ENCODE measurements at places on chromosomes 2 and 18.

DNA sequence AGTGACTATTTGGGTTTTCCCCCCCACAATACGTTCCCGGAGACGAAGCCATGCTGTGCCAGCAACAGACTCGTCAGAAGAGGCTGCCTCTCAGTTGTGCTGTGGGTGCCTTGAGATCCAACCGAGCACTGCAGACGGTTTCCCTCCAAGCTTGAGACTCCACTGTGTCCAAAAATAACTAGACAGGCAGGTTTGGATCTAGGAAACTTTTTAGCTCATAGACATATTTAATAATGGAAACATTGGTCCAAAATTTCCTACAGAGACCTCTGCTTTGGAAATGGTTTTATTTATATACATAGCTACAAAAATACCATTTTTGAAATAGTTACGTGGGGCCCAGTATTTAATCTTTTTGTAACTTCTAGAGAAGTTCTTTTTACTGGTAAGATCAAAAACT lies 63.1 kb upstream of the SPATS2L start:
- DNase-seq, result no peak

- DNase-seq, result no peak
Measured at GRCh38 chr18:64032312-64032711, 62.4 kb downstream of the SERPINB8 start.

DNA sequence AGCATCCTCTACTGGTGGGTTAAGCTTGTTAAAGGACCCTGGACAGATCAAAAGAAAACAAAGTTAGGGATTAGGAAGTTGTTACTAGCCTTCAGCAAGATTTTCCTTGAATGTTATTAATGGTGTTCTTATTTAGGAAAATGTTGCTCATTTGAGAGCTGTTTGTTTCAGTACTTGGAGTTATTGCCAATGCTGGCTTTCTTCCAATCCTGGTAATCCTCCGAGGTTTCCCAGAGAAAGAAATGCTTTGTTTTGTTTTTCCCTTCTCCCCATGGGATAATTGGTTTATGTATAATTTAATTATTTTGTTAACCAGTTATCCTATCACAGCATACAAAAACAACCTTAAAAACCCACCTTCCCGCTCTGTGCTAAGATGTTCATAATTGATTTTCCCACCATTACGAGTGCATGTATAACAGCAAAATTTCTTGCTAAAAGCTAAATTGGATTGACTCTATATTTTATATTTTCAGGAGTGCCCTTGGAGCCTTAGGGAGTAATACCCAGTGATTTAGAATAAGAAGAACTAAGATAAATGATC lies 79.8 kb downstream of the MGAT5 start:
- DNase-seq, result no peak

DNA sequence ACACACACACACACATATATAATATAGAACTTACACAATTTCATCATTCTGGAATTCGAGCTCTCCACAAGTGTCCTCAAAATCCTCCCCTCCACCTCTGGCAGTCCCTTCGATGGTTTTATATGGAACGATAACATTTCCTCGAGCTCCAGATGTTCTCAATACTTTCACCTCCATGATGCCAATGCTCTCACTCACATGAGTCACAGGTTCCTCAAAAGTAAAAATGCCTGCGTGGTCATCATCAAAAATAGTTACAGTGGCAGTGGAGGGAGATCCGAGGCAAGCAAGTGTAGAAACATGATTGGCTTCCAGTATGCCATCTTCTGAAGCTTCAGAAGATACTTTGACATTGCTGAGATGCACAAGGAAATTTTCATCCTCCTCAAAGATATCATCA lies 23.5 kb downstream of the SLC8A1 start:
- DNase-seq, result no peak

GRCh38 chr18:73621091-73621490 lies 526.5 kb downstream of the FBXO15 start:
- no peak for DNase-seq

- DNase-seq, result no peak
Measured at GRCh38 chr18:74012954-74013630, 134.5 kb downstream of the FBXO15 start.

GRCh38 chr2:216855605-216856004 lies 4.3 kb downstream of the TNP1 start:
- DNase-seq, result no peak

DNA sequence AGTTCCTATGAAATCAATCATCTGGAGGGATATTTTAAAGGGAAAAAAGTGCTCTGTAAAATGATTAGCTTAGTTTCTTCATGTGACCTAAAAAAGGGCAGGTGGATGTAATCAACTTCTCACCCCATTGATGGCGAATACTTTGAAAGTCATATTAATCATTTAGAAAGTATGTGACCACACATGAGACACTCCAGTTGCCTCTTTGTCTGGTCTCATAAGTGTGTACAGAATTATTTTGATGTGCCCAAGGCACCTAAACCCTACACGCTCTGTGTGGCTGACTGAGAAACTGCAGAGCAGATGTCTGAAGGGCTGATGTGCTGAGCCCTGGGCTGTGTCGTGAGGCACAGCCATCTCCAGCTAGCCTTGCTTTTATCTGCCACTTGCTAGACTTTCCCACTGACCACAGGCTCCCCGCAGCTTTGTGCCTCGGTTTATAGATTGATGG lies 26.9 kb downstream of the SGPP2 start:
- DNase-seq, result no peak

DNA sequence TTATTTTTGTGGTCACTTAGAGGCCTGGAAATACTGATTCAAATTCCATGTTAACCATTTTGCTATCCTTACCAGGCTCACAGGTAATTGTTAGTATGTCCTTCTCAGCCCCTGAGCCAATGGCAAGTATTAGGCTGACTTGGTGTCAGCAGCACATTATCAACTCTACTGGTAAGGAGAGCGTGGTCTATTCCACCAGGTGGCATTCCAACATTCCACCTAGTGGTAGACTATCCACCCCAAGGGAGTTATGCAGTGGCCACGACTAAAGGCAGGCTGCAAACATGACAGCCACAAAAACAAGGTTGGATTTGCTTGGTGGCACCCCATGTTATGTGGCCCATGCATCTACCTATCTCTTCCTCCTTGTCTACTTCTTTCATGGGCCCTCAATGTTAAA lies 31.8 kb upstream of the GCC2 start:
- no peak for DNase-seq

- DNase-seq, result no peak
Measured at GRCh38 chr2:17177088-17177487, 341.2 kb downstream of the RAD51AP2 start.

DNA sequence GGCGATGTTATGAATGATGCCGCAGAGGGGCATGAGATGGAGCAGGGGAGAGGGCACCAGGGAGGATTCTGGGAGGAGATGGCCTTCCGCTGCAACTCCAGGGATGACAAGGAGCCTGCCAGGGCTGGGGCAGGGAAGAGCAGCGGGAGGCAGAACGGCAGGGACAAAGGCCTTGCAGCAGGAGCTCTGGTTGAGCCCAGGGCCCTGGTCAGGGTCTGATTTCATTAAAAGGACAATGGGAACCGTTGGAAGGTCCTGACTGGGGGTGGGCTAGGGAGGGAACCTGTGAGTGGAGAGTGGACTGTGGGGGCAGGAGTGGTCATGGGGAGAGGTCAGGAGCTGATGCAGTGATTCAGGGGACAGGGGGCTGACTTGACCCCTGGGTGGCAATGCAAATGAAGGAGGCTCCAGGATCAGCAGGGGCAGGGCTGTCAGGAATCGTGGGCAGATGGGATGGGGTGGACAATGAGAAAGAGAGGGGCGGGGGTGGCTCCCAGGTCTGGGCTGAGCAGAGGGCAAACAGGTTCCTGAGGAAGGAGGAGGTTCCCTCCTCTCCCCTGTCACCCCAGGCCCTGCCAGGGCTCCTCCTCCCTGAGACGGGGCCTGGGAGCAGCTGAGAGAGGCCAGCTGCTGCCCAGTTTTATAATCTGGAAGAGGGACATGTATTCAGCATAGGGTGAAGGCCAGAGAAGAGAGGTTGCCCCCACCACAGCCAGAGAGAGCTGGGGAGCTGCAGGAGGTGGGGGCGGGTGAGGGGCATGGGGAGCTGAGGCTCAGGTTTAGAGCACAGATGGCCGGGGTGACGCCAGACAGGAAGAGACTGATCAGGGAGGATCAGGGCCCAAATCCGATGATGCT lies 7.3 kb upstream of the DUSP2 start:
- no peak for DNase-seq

GRCh38 chr2:128308284-128308731 lies 10.4 kb downstream of the HS6ST1 start:
- no peak for DNase-seq

GRCh38 chr2:171882089-171882769 lies 11.8 kb downstream of the SLC25A12 start:
- no peak for DNase-seq

- no peak for DNase-seq
Measured at GRCh38 chr18:74179623-74180199, 31.4 kb downstream of the TIMM21 start.

GRCh38 chr2:170843656-170844055 lies 27.0 kb downstream of the GAD1 start:
- no peak for DNase-seq

DNA sequence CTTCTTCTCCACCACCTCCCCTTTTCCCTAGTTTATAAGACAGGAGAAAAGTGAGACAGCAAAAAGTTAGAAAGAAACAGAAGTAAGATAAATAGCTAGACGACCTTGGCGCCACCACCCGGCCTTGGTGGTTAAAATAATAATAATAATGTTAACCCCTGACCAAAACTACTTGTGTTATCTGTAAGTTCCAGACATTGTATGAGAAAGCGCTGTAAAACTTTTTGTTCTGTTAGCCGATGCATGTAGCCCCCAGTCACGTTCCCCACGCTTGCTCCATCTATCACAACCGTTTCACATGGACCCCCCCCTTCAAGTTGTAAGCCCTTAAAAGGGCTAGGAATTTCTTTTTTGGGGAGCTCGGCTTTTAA lies 1.5 kb upstream of the BUB1 start:
- no peak for DNase-seq

DNA sequence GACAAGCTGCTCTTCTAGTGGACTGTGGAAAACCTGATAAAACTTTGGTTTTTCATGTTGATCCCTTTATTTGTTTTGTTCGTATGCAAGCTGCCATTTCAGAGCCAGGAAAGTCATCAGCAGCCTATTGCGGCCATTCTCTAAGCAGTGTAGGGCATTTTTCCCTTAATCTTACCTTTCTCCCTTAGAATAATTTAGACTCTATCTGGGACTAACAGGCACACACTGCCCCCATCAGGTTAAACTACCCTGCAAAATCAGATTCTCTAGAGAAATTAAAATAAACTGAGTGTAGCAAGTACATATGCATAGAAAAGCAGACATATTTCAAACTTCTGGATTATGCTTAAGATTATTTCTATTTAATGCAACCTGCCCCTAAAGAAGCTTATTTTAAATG lies 347.5 kb downstream of the METTL4 start:
- peak; percentile 5 for DNase-seq

- no peak for DNase-seq
Measured at GRCh38 chr2:12227941-12228608, 481.6 kb downstream of the LPIN1 start.

- no peak for DNase-seq
Measured at GRCh38 chr2:240636563-240637115, 11.4 kb downstream of the GPR35 start.

GRCh38 chr2:99880148-99880963 lies 262.0 kb downstream of the AFF3 start:
- peak; percentile 43 for DNase-seq

DNA sequence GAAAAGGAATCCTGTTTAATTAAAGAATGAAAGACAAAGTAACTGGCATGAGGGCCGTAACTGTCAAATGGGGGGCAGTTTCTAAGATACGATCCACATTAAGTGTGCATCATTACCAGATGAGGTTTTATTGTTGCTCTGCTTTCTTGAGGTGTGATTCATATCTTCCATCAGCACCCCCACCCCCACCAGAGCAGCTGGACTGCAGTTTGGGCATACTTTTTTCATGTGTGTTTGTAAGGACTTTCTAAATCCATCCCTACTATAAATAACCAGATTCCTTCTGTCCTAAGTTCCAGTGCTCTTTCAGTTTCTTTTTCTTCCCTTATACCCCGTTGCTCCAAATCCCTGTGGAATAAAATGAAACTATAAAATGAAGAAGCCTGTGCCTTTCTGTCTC lies 142.1 kb downstream of the CDCA7 start:
- DNase-seq, result no peak

- DNase-seq, result no peak
Measured at GRCh38 chr18:76371301-76372203, 123.5 kb downstream of the ZNF516 start.

DNA sequence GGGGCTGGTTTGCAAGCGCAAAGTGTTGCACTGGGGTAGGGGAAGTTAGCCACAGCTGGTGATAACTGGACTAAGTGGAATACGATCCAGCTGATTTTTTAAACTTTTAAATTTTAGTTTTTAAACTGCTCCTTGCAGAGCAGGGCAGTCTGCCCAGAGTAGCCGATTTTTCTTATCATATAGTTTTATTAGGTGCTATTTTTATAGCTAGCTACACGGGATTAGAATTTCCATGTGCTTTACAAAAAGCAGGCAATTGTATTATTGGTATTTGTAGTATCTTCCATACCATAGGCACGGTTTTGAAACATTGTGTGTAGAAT lies 9.6 kb downstream of the CPLX4 start:
- DNase-seq, result no peak

- no peak for DNase-seq
Measured at GRCh38 chr2:66683599-66683998, 248.7 kb downstream of the MEIS1 start.

DNA sequence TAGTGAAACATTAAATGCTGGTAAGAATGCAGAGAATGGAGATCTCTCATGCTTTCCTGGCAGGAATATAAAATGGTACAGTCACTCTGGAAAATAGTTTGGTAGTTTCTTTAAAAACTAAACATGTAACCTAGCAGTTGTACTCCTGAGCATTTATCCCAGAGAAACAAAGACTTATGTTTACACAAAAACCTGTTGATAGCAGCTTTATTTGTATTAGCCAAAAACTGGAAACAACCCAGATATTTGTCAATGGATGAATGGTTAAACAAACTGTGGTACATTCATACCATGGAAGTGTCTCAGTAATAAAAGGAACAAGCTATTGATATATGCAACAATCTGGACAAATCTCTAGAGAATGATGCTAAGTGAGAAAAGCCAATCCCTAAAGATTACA lies 81.7 kb upstream of the CTAGE1 start:
- DNase-seq, result no peak

Measured in NCI-H1092 treated with DMSO at 0.1 percent for 48 hours (cell line).